ENCODE measurements at places on chromosomes 6 and 20. TPM values are rescaled to one million over a fixed set of nuclear protein-coding genes. Genes with fewer than 3 reads are reported as not detected.

GRCh38 chr6:159761129-159761872 lies 544 bp upstream of the ACAT2 start:
- DNase-seq = no peak

DNA sequence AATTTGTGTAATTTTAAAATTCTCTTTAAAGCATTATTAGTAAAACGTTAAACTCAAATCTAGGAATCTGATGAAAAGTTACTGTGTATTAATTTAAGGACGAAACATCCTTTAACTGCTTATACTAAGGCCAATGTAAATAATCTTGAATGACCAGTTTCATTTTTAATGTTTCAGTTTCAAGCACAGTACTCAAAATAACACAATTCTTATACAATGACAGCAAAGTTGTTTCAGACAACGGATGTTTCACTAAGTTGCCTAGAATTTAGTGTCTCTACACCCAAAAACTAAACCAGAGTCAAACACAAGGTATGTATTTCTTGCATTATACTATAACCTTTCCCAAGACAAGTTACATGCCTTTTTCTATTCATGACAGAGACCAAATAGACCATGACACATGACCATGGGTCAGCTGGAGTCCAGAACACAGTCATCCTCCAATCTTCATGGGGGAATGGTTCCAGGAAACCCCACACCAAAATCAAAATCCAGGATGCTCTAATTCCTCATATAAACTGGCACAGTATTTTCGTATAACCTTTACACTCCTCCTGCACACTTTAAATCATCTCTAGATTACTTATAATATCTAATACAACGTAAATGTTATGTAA lies 7.7 kb downstream of the PHIP start:
- no peak for DNase-seq

DNA sequence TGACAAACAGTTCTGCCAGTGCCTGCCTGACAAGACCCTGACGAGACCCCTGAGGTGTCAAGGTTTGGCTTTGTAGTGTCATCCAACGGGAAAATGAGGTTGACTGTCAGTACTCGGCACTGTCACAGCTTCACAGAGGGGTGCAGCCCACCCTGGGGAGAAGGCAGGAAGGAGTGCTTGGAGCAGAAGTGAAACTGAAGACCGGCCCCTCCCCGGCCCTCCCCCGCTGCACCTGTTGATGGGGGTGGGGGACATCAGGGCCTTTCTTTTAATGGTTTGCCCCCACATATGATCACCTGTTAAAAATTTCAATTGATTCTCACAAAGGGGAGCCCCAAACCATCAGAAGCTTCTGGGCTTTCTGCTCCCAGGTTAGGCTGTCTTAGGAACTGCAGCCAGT lies 6.8 kb downstream of the PMEPA1 start:
- no peak for DNase-seq

Gene XKR7
- total RNA-seq = not detected

All from activated naive CD8-positive, alpha-beta T cell treated with anti-CD3 and anti-CD28 coated beads, Interleukin-2, amount 10 ng/mL, durations not matched to agents 7 days and 5 days (primary cell).